CD4-positive, alpha-beta T cell treated with Interleukin-12 subunit alpha and Interleukin-12 subunit beta, for 1 hour (primary cell): ENCODE measurements at places on chromosomes 6 and 20.

DNA sequence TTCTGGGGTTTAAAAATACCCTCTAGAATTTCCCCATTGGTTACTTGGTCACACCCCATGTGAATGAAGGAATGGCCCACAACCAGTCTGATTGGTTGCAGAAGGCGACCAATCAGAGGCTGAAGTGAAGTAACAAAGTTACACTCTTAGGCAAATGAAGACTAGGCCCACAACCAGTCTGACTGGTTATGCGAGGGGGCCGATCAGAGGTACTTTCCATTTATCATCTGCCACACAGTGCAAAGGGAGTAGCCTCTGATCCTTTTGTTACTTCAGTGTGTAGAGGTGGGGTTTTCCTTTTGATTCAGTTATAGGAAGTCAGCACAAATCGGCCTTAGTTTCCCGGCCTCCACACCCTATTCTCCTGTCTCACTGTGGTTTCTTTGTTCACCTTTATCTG lies 61.2 kb upstream of the SGK1 start:
- DNase-seq = peak; percentile 33

DNA sequence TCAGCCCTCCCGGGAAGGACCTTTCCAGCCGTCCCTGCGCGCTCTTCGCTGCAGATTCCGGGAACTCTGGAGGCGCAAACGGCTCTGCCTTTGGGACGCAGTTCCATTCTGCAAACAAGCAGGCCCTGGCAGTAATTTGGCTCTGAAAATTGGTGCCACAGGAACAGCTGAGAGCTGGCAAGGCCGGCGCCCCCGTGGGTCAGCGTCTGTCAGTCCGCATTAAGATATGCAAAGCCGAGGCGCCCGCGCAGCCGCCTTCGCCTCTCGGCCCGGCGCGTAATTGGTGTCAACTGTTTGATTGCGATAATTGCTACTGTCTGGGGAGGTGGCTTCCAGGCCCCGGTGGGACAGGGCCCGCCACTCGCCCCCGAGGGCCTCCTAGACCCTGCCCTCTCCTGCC lies 73.6 kb downstream of the NCR2 start:
- DNase-seq = no peak

- peak; percentile 32 for DNase-seq
Measured at GRCh38 chr6:33696548-33697518, 14.7 kb downstream of the UQCC2 start.

- no peak for DNase-seq
Measured at GRCh38 chr6:30749554-30750378, 5.4 kb upstream of the IER3 start.

DNA sequence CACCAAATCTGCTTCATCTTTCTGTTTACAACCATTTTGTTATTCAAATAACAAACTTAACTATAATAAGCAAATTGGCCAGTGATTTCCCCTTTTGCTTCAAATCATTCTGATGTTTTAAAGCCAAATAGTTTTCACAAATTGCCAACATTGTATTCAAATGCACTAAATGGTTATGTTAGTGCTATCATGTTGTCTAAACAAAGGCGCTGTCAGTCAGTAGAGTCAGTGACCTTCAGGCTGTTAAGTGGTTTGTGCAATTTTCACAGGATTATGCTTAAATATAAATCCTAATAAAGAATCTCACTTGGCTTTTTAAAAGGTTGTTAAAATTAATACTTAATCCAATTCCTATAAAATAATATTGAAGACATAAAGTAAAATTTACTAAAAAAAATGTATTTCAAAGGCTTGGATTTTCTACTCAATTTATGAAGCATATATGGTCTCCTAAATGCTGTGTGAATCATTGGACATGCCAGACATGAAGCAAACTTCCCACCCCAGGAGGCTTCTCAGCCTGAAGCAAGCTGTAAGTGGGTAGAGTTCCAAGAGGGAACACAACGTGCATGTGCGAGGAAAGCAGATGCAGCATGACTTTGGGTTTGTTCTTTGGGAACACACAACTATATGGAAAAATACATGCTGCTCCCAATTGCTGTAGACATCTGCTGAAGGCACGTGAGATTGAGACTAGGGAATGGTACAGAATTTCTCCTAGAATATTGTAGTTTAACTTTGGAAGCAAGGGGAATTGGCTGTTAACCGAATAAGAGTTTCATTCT lies 54.9 kb downstream of the RSPO3 start:
- DNase-seq = no peak

GRCh38 chr6:37517411-37517812 lies 17.7 kb upstream of the CCDC167 start:
- peak; percentile 86 for DNase-seq

DNA sequence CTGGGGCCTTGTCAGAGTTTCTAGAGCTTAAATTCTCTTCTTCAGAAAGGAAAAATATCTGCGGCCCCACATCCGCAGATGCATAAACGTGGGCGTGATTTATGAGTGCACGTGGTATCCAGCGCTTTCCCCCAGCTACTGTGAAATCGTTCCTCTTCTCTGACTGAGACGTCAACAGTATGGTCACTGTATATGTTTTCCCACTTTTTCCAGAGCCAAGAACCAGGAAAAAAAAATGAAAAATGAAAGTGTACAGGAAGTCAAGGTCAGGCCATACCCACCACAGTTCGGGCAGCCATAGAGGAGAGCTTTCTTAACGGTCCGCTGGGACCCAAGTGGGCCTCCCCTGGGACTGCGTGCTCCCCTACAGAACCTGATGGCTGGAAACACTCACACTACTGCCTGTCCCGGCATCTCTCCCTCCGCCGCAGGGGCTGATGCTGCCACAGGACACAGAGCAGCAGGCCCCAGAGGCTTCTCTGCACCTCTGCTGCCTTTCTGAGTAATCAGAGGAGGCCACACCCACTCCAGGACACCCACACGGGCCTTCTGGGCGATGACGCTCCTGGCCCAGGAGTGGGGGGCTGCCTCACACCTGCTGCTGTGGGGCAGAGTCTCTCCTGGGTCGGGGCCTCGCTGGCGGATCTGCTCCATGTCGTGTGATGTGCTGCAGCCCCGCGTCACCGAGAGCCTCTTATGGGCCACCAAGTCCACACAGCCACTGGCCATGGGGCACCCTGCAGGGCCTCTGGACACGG lies 16.4 kb upstream of the STX16 start:
- DNase-seq = no peak

GRCh38 chr20:18926965-18927364 lies 113.4 kb downstream of the SCP2D1 start:
- no peak for DNase-seq

DNA sequence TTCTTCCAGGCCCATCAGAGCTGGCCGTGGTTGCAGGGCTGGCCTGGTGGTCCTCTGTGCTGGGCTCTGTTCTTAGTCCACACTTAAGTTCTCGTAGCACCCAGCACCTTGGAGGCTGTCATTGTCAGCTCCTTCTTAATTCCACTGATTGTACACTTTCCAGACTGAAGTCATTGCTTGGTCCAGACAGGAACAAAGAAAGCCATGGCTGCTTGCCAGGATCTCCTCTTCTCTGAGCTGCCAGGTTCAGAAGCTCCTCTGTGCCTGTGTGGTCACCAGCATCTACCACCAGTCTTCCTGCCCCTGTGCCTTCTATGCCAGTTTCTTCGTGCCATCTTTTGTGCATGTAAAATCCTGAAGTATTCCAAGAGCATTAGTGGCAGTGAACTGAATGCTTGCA lies 39.5 kb upstream of the PCMTD2 start:
- DNase-seq = no peak

DNA sequence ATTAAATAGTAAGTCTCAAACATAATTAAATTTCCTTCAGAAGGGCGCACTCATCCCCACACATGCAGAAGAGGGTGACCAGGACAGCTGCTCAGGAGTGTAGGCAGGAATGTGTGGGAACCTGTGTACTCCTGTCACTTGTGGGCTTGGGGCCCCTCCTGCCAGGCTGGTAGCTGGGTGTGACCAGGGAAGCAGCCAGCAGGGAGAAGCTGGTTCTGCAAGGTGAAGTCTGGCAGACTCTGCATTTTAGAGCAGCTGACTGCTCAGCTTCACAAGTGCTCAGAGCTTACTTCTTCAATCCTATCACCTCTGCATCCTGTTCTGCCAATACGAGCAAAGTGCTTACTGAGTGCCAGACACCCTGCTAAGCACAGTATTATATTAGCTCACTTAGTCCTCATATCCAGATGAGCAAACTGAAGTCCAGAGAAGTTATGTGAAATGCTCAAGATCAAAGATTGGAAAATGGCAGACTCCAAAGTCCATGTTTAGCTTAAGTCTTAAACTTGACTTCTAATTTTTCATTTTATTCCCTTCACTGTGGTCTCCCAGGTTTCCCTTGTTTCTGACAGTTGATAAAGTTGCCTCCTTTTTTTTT lies 27.9 kb downstream of the ELMO2 start:
- DNase-seq = no peak

DNA sequence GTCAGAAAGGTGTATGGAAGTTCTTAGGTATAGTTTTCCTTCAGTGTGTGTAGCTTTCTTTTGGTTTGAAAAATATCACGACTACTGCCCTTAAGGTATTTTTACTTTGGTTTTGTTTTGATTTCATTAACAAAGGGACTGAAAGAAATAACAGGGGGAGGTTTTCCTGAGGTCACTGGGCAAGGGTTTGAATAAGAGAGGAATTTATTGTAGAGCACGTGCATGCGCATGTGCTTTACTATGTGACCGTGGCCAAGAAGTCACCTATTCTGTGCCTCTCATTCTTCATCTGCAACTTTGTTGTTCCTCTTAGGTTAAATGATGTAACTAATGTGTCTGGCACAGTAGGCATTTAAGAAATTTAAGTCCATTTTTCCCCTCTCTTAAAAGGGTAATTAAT lies 4.1 kb upstream of the MAN1A1 start:
- DNase-seq = no peak

DNA sequence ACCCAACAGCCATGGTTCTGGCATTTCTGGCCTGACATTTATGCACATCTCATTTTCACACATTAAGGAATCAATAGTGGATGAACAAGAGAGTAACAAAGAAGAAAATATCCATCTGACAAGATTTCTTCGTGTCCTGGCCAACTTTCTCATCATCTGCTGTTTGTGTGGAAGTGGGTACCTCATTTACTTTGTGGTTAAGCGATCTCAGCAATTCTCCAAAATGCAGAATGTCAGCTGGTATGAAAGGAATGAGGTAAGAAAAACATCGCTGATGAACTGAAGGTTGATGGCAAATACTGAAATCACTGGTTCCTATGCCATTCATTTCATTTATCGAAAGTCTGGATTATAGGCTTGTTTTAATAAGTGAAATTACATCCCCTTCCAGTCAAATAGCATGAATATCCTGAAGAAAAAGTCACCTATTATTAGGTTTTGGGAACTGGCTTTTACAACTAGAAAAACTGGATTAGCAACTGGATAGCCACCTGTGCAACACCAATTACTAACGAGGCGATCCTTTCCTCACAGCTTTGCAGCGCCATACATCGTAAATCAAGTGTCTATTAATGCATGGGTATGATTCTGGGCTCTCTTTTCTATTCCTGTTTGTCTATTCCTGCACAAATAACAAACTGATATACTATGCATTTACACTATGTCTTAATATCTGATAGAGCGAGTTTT lies 50.2 kb upstream of the NOP56 start:
- no peak for DNase-seq

DNA sequence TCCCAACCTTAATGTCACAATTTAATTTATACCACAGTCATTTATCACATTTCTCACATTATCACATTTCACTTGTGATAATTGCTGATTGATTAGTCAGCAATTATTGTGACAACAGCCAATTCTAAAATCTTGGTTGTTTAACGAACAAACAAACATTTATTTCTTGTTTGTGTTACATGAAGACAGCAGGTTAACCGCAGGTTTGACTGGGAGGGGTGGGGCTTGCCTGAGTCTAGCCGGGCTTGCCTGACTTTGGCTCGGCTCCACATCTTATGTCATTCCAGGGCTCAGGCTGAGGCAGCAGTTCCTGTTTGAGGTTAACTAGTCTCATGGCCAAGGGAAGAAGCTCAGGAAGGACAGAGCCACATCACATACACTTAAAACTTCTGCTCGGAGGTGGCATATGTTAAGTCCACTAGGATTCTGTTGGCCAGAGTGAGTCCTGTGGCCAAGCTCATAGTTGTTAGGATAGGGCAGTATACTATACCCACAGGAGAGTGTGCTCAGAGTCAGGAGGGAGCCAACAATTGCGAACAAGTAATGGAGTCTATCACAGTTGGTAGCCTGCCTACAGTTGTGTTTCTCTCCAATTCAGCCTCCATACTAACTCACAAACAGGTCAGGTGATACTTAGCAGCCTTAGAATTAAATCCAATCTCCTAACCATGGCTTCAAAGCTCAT lies 90.0 kb upstream of the IFNGR1 start:
- DNase-seq = peak; percentile 22

DNA sequence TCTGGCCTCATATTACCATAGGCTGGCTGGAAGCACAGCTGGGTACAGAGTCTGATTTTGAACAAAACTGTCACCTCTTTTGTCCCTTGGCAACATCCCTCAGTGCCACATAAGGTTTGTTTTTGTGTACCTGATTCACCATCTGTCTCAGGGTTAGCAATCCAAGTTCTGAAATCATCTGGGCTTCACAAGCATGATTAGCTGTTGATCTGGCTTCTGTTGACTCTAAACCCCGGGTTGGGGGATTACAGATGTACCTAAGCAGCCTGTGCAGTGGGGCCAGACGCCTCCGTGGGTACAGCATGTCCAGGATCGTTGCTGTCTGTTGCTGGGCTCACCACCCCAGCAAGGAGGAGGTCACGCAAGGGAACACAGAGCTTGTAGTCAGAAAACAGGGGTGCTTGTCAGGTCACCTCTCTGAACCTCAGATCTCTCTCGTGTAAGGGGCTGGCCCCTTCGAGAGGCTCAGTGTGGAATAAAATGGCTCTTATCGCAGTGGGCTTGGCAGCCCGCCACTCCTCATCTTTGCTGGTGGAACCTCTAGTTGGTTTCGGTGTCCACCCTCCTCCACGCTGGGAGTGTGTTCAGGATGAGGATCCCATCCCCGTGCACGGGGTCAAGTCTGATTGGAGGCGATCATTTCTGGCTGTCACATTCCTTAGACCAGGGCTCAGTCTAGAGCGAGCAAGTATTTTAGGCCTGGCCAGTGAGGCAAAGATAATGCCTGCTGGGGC lies 39.2 kb upstream of the ZNF831 start:
- DNase-seq = no peak

GRCh38 chr6:82954356-82954755 lies 111.3 kb downstream of the UBE3D start:
- no peak for DNase-seq

- DNase-seq = no peak
Measured at GRCh38 chr6:139891471-139891870, 517.0 kb upstream of the CITED2 start.

GRCh38 chr6:108727966-108728730 lies 120.1 kb upstream of the ARMC2 start:
- DNase-seq = no peak
